Activated naive CD8-positive, alpha-beta T cell treated with anti-CD3 and anti-CD28 coated beads for 36 hours (primary cell): ENCODE measurements at places on chromosomes 2 and 18. TPM values are rescaled to one million over a fixed set of nuclear protein-coding genes. Genes with fewer than 3 reads are reported as not detected.

DNA sequence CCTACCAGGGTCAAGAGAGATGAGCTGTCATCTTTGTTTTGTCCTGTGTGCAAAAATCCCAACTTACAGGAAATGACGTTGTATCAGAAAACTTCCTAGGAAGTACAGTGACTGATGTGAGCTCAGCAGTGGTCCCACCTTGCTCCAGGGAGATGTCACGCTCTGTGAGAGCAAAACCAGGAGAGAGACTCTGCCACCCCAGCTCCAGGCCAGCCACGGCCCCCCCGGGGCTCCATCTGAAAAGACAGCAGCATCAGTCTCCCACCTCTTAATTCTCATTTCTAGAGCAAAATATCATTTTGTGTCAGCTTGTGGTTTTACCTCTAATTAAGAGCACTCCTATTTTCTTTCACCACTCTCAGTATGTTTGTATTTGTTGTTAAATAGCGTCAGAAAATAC is 57.5 kb downstream of the MYL12B start:
- H3K4me1 ChIP-seq: peaks cover 7% of the 10 kb centered on the region
- H3K36me3 ChIP-seq: no peaks in the 10 kb centered on the region
- H3K27me3 ChIP-seq: peaks cover 7% of the 10 kb centered on the region
- no peak overlapping the region for H3K4me3 ChIP-seq
- H3K27ac ChIP-seq: no peak overlapping the region

Gene MCM6
- total RNA-seq: 232 TPM

GRCh38 chr18:27666016-27666415 is 480.9 kb upstream of the CHST9 start:
- no peaks in the 10 kb centered on the region for H3K36me3 ChIP-seq
- no peak overlapping the region for H3K4me3 ChIP-seq
- no peaks in the 10 kb centered on the region for H3K27me3 ChIP-seq
- no peak for DNase-seq
- no peak overlapping the region for H3K27ac ChIP-seq

- no peak overlapping the region for H3K4me3 ChIP-seq
- DNase-seq: no peak
- H3K4me1 ChIP-seq: no peaks in the 10 kb centered on the region
- no peaks in the 10 kb centered on the region for H3K36me3 ChIP-seq
Measured at GRCh38 chr2:129934044-129934822, 45.2 kb upstream of the RAB6C start.

DNA sequence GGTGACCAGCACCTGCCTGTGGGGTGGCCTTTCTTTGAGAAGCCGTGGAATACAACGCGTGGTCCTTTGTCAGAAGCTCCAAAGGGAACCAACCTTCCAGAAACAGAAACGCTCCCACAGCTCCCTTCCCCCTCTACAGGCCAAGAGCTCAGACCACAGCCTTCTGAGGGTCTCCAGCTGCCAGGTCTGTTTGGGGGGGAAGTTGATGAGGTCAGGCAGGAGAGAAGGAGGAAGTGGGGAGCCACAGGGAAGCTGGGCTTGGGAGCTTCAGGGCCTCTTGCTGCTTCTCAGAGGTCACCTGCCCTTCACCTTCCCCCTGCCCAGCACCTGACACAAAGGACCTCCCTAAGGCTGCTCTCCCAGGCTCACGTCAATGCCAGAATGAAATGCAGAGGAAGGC is 287.7 kb upstream of the ID2 start:
- no peak for DNase-seq
- no peaks in the 10 kb centered on the region for H3K36me3 ChIP-seq
- H3K4me1 ChIP-seq: peaks cover 2% of the 10 kb centered on the region
- peaks cover 6% of the 10 kb centered on the region for H3K27me3 ChIP-seq
- no peak overlapping the region for H3K27ac ChIP-seq

Gene HOXD13
- total RNA-seq: not detected

Gene FSIP2
- total RNA-seq: not detected

Gene TBR1
- total RNA-seq: not detected

Gene PARD3B
- total RNA-seq: 1.1 TPM

DNA sequence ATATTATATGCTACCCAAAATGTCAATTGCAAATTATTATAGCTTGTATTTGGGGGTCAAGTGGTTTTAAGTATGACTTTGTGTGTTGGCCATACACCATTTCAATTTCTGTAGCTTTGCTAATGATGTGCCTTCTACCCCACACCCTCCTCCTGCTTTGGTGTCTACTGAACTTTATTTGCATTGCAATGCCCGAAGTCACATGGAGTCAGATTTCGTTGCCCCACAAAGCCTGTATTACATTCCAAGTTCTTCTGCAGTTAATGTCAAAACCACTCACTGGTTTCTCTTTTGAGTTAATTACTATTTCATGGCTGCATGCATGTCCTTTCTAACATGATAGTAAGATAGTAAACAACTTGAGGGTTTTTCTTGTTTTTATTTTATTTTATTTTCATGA is 528.9 kb downstream of the RIT2 start:
- H3K36me3 ChIP-seq: no peaks in the 10 kb centered on the region
- H3K27me3 ChIP-seq: no peaks in the 10 kb centered on the region
- H3K4me1 ChIP-seq: no peaks in the 10 kb centered on the region
- no peak for DNase-seq
- no peak overlapping the region for H3K27ac ChIP-seq

Gene TUBA4B
- total RNA-seq: not detected

Gene RRM2
- total RNA-seq: 414 TPM

DNA sequence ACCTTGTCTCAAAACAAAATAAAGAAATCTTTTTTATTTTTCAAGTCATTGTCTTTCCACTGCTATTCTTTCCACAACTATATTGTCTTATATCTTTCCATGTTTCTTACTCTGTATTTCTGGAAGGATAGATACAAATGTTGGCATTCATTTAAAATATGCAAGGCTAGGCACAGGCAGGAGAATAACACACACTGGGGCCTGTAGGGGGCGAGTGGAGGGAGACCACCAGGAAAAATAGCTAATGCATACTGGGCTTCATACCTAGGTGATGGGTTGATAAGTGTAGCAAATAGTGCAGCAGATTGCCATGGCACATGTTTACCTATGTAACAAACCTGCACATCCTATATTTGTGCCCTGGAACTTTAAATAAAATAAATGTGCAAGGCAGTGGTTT is 9.6 kb downstream of the MRPL30 start:
- peaks cover 11% of the 10 kb centered on the region for H3K4me1 ChIP-seq
- H3K4me3 ChIP-seq: no peak overlapping the region
- H3K36me3 ChIP-seq: peaks cover 31% of the 10 kb centered on the region
- DNase-seq: no peak
- no peaks in the 10 kb centered on the region for H3K27me3 ChIP-seq
- no peak overlapping the region for H3K27ac ChIP-seq

Gene TWIST2
- not detected for total RNA-seq

- no peak overlapping the region for H3K4me3 ChIP-seq
- H3K36me3 ChIP-seq: peaks cover 10% of the 10 kb centered on the region
- DNase-seq: no peak
- H3K4me1 ChIP-seq: peaks cover 21% of the 10 kb centered on the region
- H3K27me3 ChIP-seq: no peaks in the 10 kb centered on the region
Measured at GRCh38 chr2:239361311-239361642, 39.5 kb downstream of the HDAC4 start.

GRCh38 chr2:174797781-174798276 is 33.6 kb upstream of the CHRNA1 start:
- no peaks in the 10 kb centered on the region for H3K27me3 ChIP-seq
- no peak for DNase-seq
- H3K27ac ChIP-seq: no peak overlapping the region
- H3K4me1 ChIP-seq: peaks cover 26% of the 10 kb centered on the region

GRCh38 chr2:727071-727470 is 49.9 kb upstream of the TMEM18 start:
- H3K36me3 ChIP-seq: no peaks in the 10 kb centered on the region
- H3K4me3 ChIP-seq: no peak overlapping the region
- H3K27ac ChIP-seq: peak overlapping the region; percentile 18
- DNase-seq: no peak

- no peak overlapping the region for H3K4me3 ChIP-seq
- H3K4me1 ChIP-seq: peaks cover 4% of the 10 kb centered on the region
- peaks cover 17% of the 10 kb centered on the region for H3K27me3 ChIP-seq
- no peak overlapping the region for H3K27ac ChIP-seq
- no peak for DNase-seq
Measured at GRCh38 chr18:54389143-54389505, 31.4 kb downstream of the C18orf54 start.

DNA sequence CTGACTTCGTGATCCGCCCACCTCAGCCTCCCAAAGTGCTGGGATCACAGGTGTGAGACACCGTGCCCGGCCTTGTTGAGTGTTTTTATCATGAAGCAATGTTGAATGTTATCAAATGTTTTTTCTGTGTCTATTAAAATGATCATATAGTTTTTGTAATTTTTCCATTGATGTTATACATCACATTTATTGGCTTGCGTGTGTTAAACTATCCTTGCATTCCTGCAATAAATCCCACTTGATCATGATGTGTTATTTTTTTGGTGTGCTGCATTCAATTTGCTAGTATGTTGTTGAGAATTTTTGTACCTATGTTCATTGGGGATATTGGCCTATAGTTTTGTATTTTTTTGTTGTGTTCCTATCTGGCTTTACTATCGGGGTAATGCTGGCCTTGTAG is 113.1 kb upstream of the PARD3B start:
- peaks cover 2% of the 10 kb centered on the region for H3K36me3 ChIP-seq
- DNase-seq: no peak
- H3K4me3 ChIP-seq: no peak overlapping the region
- no peak overlapping the region for H3K27ac ChIP-seq
- H3K4me1 ChIP-seq: no peaks in the 10 kb centered on the region

Gene LRRC30
- not detected for total RNA-seq
